A549 treated with CORT108297 at 1 μM for 4 hours (cell line): ENCODE measurements at places on chromosomes 7 and 10. TPM values are rescaled to one million over a fixed set of nuclear protein-coding genes. Genes with fewer than 3 reads are reported as not detected.

CHST3 gene
- 34.1 to 43.0 TPM (median 35.6 TPM) in 5 replicates for total RNA-seq

NHLRC2 gene
- 5.4 to 7.6 TPM (median 6.4 TPM) in 5 replicates for total RNA-seq

KLF14 gene
- 0.03 to 0.07 TPM (median 0.05 TPM) in 3 of 5 replicates, not detected in the others for total RNA-seq

TMEM196 gene
- total RNA-seq = not detected in 5 replicates

TWIST1 gene
- 2.4 to 4.3 TPM (median 3.8 TPM) in 5 replicates for total RNA-seq

AKR1C1 gene
- total RNA-seq = 486 to 610 TPM (median 589 TPM) in 5 replicates

WNT8B gene
- total RNA-seq = 0.03 to 0.07 TPM (median 0.04 TPM) in 3 of 5 replicates, not detected in the others

IL2RA gene
- total RNA-seq = not detected in 5 replicates

TIAL1 gene
- 87.8 to 104 TPM (median 92.9 TPM) in 5 replicates for total RNA-seq

MKX gene
- total RNA-seq = not detected in 5 replicates

ITGB1 gene
- 752 to 1,169 TPM (median 956 TPM) in 5 replicates for total RNA-seq

CHST15 gene
- total RNA-seq = 8.1 to 9.1 TPM (median 8.6 TPM) in 5 replicates

AKAP9 gene
- 11.5 to 24.6 TPM (median 15.2 TPM) in 5 replicates for total RNA-seq

C10orf90 gene
- total RNA-seq = 3.5 to 4.2 TPM (median 3.5 TPM) in 5 replicates

PON2 gene
- 308 to 341 TPM (median 324 TPM) in 5 replicates for total RNA-seq

NKX1-2 gene
- 0.02 to 0.10 TPM in 2 of 5 replicates, not detected in the others for total RNA-seq

CYP2C18 gene
- total RNA-seq = 0.07 to 0.12 TPM (median 0.11 TPM) in 4 of 5 replicates, not detected in the other

PTN gene
- not detected in 5 replicates for total RNA-seq

GCK gene
- total RNA-seq = not detected in 5 replicates

SEMA3D gene
- 0.05 to 0.06 TPM (median 0.06 TPM) in 3 of 5 replicates, not detected in the others for total RNA-seq

LDB3 gene
- total RNA-seq = 0.03 to 0.06 TPM (median 0.04 TPM) in 4 of 5 replicates, not detected in the other

MCM10 gene
- total RNA-seq = 21.6 to 28.6 TPM (median 24.1 TPM) in 5 replicates

EN2 gene
- total RNA-seq = 0.48 to 1.0 TPM (median 0.92 TPM) in 5 replicates

TYW1B gene
- total RNA-seq = 2.6 to 3.0 TPM (median 2.7 TPM) in 5 replicates

C10orf143 gene
- total RNA-seq = 0.52 to 0.83 TPM (median 0.74 TPM) in 5 replicates

DNMBP gene
- 25.5 to 34.2 TPM (median 31.1 TPM) in 5 replicates for total RNA-seq

AEBP1 gene
- 0.02 TPM in 1 of 5 replicates, not detected in the others for total RNA-seq

CCDC172 gene
- total RNA-seq = not detected in 5 replicates

PILRB gene
- 24.2 to 37.8 TPM (median 30.9 TPM) in 5 replicates for total RNA-seq

SCART1 gene
- total RNA-seq = 0.09 to 0.47 TPM (median 0.27 TPM) in 5 replicates

TMEM176B gene
- total RNA-seq = 0.12 to 0.13 TPM in 2 of 5 replicates, not detected in the others

CALD1 gene
- 49.0 to 91.3 TPM (median 70.7 TPM) in 5 replicates for total RNA-seq

IQCE gene
- 9.7 to 14.7 TPM (median 13.8 TPM) in 5 replicates for total RNA-seq

CLCN1 gene
- 0.02 to 0.08 TPM (median 0.07 TPM) in 4 of 5 replicates, not detected in the other for total RNA-seq

CALML5 gene
- total RNA-seq = not detected in 5 replicates

RBM20 gene
- 1.1 to 1.7 TPM (median 1.5 TPM) in 5 replicates for total RNA-seq

EBF3 gene
- total RNA-seq = 0.14 to 0.30 TPM (median 0.15 TPM) in 5 replicates

FAM241B gene
- total RNA-seq = 16.6 to 19.8 TPM (median 18.5 TPM) in 5 replicates

RADIL gene
- 1.3 to 2.8 TPM (median 2.1 TPM) in 5 replicates for total RNA-seq

ARMC10 gene
- total RNA-seq = 30.1 to 39.5 TPM (median 37.1 TPM) in 5 replicates

OR2A42 gene
- total RNA-seq = not detected in 5 replicates

TRIL gene
- total RNA-seq = not detected in 5 replicates

PRPS1L1 gene
- not detected in 5 replicates for total RNA-seq

CALHM3 gene
- total RNA-seq = 0.45 to 0.74 TPM (median 0.49 TPM) in 5 replicates

TMEM176A gene
- total RNA-seq = not detected in 5 replicates

SUN3 gene
- total RNA-seq = 0.15 to 0.16 TPM in 2 of 5 replicates, not detected in the others

INA gene
- total RNA-seq = 22.8 to 31.4 TPM (median 25.0 TPM) in 5 replicates

R3HCC1L gene
- 12.4 to 15.9 TPM (median 14.3 TPM) in 5 replicates for total RNA-seq

SLC26A4 gene
- 0.02 to 0.13 TPM (median 0.05 TPM) in 5 replicates for total RNA-seq

PIP gene
- total RNA-seq = 0.15 to 0.38 TPM (median 0.18 TPM) in 3 of 5 replicates, not detected in the others

VGF gene
- total RNA-seq = 10.5 to 26.2 TPM (median 16.4 TPM) in 5 replicates

ITGA8 gene
- not detected in 5 replicates for total RNA-seq

MACROH2A2 gene
- total RNA-seq = 23.2 to 30.3 TPM (median 28.1 TPM) in 5 replicates

LRRC61 gene
- total RNA-seq = 0.05 to 0.16 TPM (median 0.08 TPM) in 5 replicates

LAMB1 gene
- total RNA-seq = 118 to 147 TPM (median 123 TPM) in 5 replicates

MSS51 gene
- 0.33 to 0.71 TPM (median 0.40 TPM) in 5 replicates for total RNA-seq

IGF2BP3 gene
- total RNA-seq = 19.4 to 30.4 TPM (median 24.1 TPM) in 5 replicates

CLRN3 gene
- total RNA-seq = not detected in 5 replicates
